Stimulated activated CD8-positive, alpha-beta memory T cell treated with anti-CD3 and anti-CD28 coated beads, Interleukin-4, amount 100 ng/mL, for 1 hour (primary cell): ENCODE measurements at places on chromosomes 1 and 21.

DNA sequence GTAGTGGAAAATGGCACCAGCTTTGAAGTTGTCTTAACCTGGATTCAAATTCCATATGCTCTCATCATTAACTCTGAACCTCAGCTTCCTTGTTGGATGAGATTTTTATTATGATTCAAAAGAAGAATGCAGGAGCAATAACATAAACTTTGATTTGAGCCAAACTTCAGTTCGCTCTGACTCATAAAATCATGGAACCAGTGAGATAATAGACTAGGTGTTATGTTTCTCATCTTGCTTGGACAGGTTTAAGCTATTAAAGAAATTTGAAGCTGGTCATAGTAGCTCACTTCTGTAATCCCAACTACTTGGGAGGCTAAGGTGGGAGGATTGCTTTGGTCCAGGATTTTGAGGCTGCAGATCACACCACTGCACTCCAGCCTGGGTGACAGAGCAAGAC lies 172.8 kb downstream of the CLEC20A start:
- DNase-seq = no peak

GRCh38 chr1:10564063-10564462 lies 89.3 kb downstream of the PEX14 start:
- no peak for DNase-seq

DNA sequence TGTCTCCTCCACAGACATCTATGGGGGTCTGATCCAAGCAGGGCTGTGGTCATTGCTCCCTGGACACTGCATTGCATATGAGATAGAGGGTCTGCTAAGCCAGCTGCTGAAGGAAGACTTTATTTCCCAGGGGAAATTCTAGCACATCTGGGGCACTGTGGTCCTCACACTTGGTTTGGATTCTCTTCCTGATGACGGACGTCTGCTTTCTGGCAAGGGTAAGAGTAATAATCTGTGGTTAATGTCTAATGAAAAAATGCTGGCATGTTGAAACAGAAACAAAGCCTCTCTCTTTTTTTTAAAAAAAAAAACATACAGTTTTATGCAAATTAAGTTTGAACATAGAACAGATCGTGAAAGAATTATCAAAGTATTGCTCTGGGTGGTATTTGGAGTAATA lies 553.9 kb downstream of the DPYD start:
- DNase-seq = no peak

- no peak for DNase-seq
Observed at GRCh38 chr1:224784265-224785039, 145.0 kb upstream of the DNAH14 start.

- no peak for DNase-seq
Observed at GRCh38 chr1:11531314-11531870, 52.4 kb downstream of the DISP3 start.

GRCh38 chr1:88441022-88441421 lies 243.1 kb upstream of the PKN2 start:
- DNase-seq = no peak

GRCh38 chr1:32273391-32274208 lies 18.3 kb upstream of the HDAC1 start:
- peak; percentile 79 for DNase-seq

DNA sequence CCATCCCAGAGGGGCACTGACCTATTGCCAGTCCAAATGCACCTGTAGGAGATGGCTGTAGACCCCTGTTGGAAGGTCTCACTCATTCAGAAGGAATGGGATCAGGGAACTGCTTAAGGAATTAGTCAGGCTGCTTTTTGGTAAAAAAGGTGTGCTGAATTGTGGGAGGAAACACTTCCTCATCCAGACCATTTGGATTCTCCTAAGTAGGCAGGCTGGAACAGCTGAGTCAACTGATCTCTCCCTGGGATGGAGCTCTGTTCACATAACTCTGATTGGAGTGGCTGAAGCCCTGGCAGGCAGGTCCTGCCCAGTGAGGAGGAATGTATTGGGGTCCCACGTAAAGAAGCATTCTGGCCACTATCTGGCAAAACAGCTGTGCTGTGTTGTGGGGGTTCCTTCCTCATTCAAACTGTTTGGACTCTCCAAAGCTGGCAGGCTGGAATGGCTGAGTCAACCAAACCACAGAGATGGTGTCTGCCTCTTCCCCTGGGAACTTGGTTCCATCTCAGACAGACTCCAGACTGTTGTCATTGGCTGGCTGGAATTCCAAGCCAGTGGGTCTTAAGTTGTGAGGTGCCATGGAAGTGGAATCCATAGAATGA lies 70.7 kb upstream of the PDC start:
- DNase-seq = no peak

GRCh38 chr21:27110956-27111355 lies 144.1 kb upstream of the ADAMTS5 start:
- no peak for DNase-seq

DNA sequence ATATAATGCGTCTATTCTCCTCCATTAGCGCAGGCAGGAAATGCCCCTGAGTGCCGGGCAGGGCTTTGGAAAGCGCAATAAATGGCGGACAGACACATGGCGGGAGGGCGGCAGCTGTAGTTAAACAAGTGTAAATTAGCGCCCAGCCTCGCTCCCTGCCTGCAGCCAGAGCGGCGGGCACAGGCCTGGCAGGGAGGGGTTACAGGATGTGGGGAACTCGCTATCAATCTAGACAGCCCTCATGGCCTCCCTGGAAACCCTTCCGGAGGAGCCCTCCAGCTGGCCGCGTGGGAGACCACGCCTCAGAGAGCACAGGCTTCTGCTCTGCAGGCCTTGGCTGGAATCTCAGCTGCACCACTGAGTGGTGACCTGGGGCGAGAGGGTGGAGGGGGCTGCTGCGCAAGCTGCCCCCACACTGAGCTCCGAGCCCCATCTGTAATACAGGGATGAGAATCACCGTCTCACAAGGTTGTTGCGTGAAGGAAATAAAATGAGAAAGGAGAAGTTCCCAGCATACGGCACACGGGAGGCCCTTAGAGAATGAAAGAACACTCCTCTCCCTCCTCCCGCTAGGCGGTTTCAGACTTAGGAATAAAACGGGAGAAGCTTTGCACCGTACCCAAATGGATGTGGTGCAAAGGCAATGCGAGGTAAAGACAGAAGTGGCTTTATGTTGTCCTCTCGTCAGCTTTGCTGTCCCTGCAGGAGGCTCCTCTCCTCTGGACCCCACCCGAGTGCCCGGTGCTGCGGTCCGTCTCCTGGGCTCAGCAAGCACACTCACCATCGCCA lies 167.2 kb upstream of the POU3F1 start:
- no peak for DNase-seq

GRCh38 chr1:27489973-27490741 lies at the start of gene WASF2:
Gene WASF2, minus strand, starts transcription at chr1:27490167. Its CDS starts 61,277 bp downstream, at chr1:27428890.
- DNase-seq = peak; percentile 87
